ENCODE measurements at places on chromosomes 1 and 21.

- DNase-seq: no peak
Observed at GRCh38 chr1:178345807-178346206, 151.0 kb downstream of the CLEC20A start.

- DNase-seq: no peak
Observed at GRCh38 chr1:175884369-175884768, 141.0 kb upstream of the TNR start.

DNA sequence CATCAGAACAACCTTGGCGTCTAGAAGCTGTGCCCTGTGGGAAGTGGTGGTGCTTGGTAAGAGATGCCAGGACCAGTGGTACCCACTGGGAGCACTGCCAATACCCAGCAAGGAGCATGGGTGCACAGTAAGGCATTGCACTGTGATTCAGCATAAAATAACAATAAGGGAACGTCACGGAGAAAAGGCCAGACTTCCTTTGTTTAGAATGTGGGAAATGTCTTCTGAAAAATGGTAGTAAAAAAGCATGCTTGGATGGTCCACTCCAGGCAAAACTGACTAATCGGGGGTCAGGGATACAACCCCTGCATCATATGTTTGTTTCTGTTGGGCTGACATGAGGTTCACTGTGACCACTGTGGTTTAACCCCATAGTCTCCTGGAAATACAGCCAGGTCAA is 14.7 kb downstream of the METTL18 start:
- no peak for DNase-seq

GRCh38 chr1:216111842-216112241 is 311.4 kb downstream of the USH2A start:
- no peak for DNase-seq

Data from activated T-cell treated with anti-CD3 and anti-CD28 coated beads, Interleukin-2, amount 50 U/mL, for 72 hours (primary cell).